ENCODE measurements at places on chromosomes 12 and 14. TPM values are rescaled to one million over a fixed set of nuclear protein-coding genes. Genes with fewer than 3 reads are reported as not detected.

DNA sequence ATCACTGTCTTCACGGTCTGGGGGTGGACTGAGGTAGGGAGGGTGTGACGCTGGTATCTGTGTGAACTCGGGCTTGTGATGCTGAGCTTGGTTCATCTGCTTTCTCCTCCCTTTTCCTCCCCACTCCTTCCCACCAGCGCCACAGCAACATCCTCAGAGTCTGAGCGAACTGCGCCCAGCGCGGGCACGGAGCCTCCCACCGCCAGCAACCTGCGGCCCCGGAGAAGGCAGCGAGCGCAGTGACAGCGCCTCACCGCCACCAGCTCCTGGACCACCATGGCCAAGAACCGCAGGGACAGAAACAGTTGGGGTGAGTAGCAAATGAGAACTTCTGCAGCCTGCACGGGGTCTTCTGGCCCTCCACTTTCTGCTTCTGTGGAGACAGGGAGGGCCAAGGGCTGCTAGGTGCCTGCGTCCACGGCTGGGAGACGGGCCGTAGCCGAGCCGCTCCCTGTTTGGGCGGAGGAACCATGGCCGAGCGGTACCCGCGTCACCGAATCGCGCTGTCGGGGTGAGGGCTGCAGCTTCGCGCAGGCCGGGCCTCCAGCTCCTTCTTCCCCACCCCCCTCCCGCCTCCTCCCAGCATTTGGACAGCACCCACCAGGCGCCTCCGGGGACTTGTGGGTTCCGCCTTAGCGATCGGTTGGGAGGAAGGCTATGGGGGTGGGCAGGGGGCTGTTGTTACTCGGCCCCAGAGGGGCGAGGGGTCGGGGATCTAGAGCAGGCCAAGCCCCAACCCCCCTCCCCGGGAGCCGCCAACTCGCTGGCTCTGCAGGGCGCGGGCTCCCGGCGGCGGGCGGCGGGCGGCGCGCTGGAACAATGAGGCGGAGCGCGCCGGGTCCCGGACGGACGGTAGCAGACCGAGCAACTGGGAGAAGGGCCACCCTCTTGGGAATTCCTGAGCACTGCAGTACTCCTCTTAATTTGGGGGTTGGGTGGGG, at the start of gene ATL1:
Gene ATL1, plus strand, starts transcription at position 156 of the 941 bp plus-strand sequence. Its CDS starts 121 bp downstream, at position 277.
- peak; percentile 79 for DNase-seq

DNA sequence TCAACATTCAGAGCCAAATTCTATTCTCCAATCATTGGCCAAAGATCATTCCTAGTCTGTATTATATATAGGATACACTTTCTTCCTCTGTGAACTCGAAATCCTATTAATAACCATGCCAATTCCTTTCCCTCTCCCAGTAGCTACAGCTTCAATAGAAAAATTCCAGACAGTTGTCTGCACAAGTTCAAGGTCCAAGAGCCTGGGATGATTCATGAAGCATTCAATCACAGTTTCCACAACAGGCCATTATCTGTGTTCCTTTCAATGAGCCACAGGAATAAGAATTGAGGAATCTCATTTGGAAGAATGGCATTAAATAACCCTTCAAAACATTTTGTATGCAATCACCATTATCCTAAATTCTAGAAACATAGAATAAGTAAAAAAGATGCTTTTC, 437.4 kb downstream of the RMST start:
- no peak for DNase-seq

- DNase-seq, result no peak
These were observed 12.8 kb upstream of the BEGAIN start for GRCh38 chr14:100599981-100600380.

GRCh38 chr12:57782243-57782607, 362 bp upstream of the TSFM start:
- no peak for DNase-seq

The SP7 gene
- not detected for total RNA-seq

GRCh38 chr14:68145036-68145435, 325.5 kb downstream of the RAD51B start:
- DNase-seq, result peak; percentile 55

DNA sequence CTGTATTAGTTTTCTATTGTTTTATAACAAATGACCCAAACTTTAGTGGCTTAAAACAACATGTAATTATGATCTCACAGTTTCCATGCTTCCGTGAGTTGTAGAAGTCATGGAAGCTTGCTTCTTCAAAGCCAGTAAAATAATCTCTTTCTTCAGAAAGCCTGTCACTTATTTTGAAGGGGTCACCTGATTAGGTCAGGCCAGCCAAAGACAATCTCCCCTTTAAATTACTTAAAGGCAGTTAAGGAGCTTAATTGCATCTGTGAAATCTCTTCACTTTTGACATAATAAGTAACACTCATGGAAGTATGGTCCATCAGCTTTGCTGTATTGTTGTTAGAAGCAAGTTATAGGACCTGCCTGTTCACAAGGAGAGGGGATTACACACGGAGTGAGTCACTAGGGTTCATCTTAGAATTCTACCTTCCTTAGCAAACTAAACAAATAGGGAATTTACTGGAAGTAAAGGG, 89.8 kb downstream of the FAR2 start:
- no peak for DNase-seq

GRCh38 chr12:115375186-115375991, 691.4 kb upstream of the TBX3 start:
- no peak for DNase-seq

- no peak for DNase-seq
These were observed 34.1 kb upstream of the KLHDC2 start for GRCh38 chr14:49733836-49734235.

The KRT3 gene
- not detected for total RNA-seq

- no peak for DNase-seq
These were observed 59.6 kb downstream of the PRKCH start for GRCh38 chr14:61380984-61381383.

The LALBA gene
- not detected for total RNA-seq

- no peak for DNase-seq
These were observed 122.8 kb downstream of the C12orf75 start for GRCh38 chr12:105453316-105453715.

The TMEM19 gene
- total RNA-seq, result 46.6 TPM

- DNase-seq, result no peak
These were observed 581 bp downstream of the LRRC10 start for GRCh38 chr12:69610126-69610525.

- no peak for DNase-seq
These were observed 56.5 kb upstream of the ETV6 start for GRCh38 chr12:11593013-11593412.

- DNase-seq, result no peak
These were observed 200.2 kb upstream of the RBM19 start for GRCh38 chr12:114166362-114166761.

- no peak for DNase-seq
These were observed 204.3 kb downstream of the ASCL1 start for GRCh38 chr12:103161582-103162362.

GRCh38 chr14:59055439-59056045, 132.9 kb upstream of the DAAM1 start:
- peak; percentile 46 for DNase-seq

The ZNF10 gene
- 8.1 TPM for total RNA-seq

- DNase-seq, result peak; percentile 97
These were observed 56.5 kb downstream of the HCAR2 start for GRCh38 chr12:122646517-122647217.

DNA sequence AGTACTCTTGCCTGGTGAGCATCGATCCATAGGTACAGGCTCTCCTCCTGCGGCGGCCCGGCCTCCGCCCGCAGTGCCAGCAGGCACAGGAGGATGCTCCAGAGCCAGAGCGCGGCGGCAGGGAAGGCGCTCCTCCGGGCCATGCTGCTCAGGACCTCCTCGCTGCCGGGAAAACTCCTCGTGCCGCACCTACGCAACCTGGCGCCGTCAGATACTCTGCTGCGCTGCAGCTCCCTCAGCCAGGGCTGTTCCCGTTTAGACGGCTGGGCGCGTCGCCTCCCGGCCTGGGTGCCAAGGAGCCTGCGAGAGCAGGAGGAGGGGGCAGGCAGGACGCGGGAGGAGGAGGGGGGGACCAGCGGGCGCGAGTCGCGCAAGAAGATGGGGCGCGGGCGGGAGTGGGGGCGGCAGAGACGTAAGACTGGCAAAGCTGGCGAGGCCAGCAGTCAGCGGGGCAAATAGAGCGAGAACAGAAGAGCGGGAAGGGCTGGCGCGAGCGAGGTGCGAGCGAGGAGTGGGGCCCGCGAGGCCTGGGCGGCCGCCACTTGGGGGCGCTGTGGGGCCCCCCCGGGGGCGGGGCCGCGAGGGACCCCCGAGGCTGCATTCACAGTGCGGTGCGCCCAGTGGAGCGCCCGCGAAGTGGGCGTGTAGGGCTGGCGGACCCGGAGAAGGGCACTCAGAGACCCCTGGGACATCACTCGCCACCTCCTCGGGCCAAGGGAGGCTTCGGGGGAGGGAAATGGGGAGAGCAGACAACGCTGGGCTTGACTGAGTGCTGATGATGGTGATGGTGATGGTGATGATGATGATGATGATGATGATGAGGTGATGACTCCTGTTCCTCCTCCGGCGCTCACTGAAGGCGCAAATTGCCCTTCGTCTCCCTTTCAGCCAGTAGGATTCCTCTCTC, at the start of gene WIF1:
Gene WIF1, minus strand, starts transcription at position 257 of the 907 bp plus-strand sequence. Its CDS starts 114 bp downstream, at position 143.
- DNase-seq, result no peak

The MBIP gene
- total RNA-seq, result 8.9 TPM

- peak; percentile 79 for DNase-seq
These were observed 43.4 kb upstream of the CFAP54 start for GRCh38 chr12:96445691-96446583.

The RPGRIP1 gene
- not detected for total RNA-seq

GRCh38 chr14:87892763-87893162, 100.2 kb downstream of the GALC start:
- no peak for DNase-seq

- no peak for DNase-seq
These were observed 12.1 kb downstream of the ADCK1 start for GRCh38 chr14:77812028-77812427.

DNA sequence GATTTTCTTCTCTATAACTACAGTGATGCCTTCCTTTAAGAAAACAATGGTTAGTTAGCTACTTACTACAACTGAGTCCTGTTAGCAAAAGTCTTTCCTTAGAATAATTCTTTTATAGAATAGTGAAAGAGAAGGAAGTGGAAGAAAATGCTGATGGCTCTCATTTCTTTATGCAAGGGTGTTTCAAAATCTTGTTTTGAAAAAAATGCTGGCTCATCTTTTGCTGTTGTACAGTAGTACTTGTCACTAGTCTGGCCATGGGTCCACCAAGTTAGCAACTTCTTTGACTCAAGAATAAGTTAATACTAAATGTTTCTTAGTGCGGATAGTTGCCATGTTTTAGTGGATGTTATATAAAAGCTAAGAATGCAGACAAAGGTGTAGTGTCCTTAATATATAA, 225.4 kb downstream of the PTPRO start:
- no peak for DNase-seq

DNA sequence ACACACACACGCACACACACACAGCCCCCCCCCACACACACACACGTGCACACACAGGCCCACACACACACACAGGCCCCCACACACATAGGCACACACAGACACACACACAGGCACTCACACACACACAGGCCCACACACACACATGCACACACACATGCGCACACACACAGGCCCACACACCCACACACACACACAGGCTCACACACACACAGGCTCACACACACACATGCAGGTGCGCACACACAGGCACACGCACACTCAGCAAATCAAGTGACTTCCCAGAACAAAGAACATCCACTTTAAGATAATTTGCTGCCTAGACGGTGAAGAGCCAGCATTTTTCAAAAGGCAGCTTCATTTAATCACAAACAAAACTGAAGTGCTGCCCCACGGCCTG, 78.5 kb upstream of the FBRSL1 start:
- DNase-seq, result no peak

The C12orf50 gene
- not detected for total RNA-seq

The SSTR1 gene
- 6.9 TPM for total RNA-seq

- DNase-seq, result no peak
These were observed 928.2 kb downstream of the NRXN3 start for GRCh38 chr14:79098324-79098723.

The MYF6 gene
- 29.3 TPM for total RNA-seq

The FAIM2 gene
- 4.1 TPM for total RNA-seq

DNA sequence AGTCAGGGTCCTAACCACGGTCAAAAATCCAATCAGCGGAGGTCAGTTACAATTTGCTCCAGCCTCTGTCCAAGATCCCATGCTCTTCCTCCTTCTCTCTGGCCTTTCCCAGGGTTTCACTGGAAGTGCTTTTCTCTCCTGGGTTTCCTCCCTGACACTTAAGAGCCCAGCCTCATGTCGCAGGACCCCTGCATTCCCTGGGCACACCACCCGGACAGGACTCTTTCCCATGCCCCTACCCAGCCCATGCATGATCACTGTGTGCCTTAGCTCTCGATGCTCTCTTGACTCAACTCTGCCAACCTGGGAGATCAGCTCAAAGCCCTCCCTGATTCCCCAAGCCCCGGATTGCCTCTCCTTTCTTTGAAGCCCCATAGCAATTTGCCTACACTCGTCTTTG, 15.5 kb upstream of the TAC3 start:
- no peak for DNase-seq

DNA sequence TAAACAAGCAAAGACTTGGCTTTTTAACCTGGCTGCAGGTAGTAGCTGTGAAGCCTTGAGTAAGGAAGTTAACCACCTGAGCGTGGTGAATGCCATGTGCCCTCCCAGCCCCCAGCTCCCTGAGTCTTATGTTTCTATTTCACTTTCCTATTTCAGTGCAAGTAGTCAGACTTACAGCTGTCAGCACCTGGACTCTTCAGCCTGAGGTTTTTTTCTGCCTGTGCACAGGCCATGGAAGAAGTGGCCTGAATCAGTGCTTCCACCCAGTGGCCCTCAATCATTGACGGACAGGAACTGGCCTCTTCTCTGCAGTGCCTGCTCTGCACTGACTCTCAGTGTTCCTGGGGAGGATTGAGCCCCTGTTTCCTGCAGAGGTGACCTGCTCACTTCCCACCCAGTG, 796.4 kb downstream of the MED13L start:
- no peak for DNase-seq

DNA sequence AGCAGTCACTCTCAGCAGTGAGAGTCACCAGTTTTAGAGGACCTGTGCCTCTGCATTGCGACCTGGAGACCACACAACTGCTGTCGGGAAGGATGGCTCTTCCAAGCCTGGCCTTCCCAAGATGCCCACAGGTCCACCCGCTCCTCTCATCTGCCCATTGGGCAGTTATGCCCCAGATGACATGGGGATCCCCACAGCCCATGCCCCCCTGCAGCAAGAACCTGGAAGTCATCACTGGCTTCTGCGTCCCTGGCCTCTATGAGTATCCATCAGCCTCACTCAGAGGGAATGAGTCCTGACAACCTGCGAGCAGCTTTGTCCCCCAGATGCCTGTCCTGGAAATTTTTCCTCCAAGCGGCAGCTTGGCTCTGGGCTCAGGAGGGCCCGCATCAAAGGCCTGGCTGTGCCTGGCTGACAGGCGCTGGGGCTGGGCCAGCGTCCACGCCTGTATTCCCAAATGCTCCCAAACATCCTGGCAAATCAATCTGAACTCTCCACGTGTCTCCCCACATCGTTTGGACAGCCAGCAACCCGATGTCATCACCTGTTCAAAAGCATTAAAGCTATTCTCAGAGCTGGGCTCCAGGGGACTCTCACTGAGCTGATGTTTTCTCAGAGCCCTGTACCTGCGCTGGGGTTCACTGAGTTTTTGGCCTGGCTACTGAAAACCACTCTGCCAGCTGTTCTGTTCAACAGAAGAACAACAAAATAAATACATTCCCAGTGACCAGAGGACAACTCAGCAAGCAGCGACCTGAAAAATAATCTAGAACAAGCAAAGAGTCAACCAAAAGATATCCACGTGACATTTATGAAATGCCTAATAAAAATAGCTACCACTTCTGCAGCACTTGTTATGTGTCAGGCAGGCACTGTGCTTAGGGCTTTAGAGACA, 57.8 kb downstream of the CLMN start:
- peak; percentile 92 for DNase-seq

All from LHCN-M2 (cell line).